Osteoblast (primary cell): ENCODE measurements at places on chromosomes 7 and 10. TPM values are rescaled to one million over a fixed set of nuclear protein-coding genes. Genes with fewer than 3 reads are reported as not detected.

- H3K27me3 ChIP-seq = no peaks in the 10 kb centered on the region
- no peak overlapping the region for H3K27ac ChIP-seq
- DNase-seq = no peak
- H3K36me3 ChIP-seq = no peaks in the 10 kb centered on the region
- H3K4me3 ChIP-seq = peak overlapping the region; percentile 62
Observed at GRCh38 chr10:115980470-115980869, 292.5 kb downstream of the GFRA1 start.

DNA sequence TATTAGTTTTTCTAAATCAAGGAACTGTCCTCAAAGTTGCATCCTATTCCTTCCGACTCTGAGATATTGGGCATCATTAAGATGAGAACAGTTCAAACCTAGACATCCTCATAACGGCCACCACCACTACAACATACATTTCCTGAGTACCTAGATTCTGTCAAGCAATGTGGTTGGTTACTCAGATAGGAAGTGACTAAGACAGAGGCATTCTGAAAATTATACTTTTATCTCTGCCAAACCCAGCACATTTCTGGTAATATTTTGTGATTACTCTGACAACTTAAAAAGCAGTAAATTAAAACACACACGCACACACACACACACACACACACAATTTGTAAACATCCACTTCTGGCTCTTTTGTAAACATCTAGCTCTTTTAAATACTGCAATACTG is 291.2 kb upstream of the MEOX2 start:
- no peak for DNase-seq
- H3K4me3 ChIP-seq = no peak overlapping the region
- H3K36me3 ChIP-seq = no peaks in the 10 kb centered on the region
- H3K27me3 ChIP-seq = no peaks in the 10 kb centered on the region
- peaks cover 10% of the 10 kb centered on the region for H3K4me1 ChIP-seq
- no peak overlapping the region for H3K27ac ChIP-seq

DNA sequence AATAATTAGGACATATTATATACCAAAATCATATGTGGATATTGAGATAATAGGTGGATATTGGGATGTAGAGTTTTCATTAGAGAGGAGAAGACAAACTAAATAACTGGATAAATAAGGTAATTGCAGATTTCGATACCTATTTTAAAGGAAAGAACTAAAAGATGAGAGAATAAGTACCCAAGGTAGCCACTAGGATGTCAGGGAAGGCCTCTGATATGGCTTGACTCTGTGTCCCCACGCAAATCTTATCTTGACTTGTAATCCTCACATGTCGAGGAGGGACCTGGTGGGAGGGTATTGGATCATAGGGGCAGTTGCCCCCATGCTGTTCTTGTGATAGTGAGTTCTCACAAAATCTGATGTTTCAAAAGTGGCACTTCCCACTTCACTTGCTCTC is 44.7 kb upstream of the TMEM229A start:
- no peak overlapping the region for H3K27ac ChIP-seq
- H3K36me3 ChIP-seq = no peaks in the 10 kb centered on the region
- H3K27me3 ChIP-seq = no peaks in the 10 kb centered on the region
- no peak overlapping the region for H3K4me3 ChIP-seq
- no peak for DNase-seq

DNA sequence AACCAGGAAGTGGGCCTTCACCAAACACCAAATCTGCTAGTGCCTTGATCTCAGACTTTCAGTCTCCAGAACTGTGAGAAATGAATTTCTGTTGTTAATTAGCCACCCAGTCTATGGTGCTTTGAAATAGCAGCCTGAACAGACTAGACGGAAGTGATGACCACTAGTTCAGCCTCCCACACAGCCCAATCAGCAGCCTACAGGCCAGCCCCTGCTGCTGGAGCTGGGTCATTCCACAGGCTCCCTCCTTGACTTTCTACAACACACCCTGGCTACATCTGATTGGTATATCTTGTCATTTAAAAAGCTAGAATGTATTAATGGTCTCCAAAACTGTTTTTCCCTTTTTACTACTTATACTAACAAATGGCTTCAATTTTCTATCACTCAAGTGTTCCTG is 277.2 kb upstream of the TAC1 start:
- no peaks in the 10 kb centered on the region for H3K27me3 ChIP-seq
- no peaks in the 10 kb centered on the region for H3K4me1 ChIP-seq
- no peak overlapping the region for H3K27ac ChIP-seq

GRCh38 chr10:113080061-113080924 is 130.2 kb downstream of the TCF7L2 start:
- H3K27ac ChIP-seq = no peak overlapping the region
- no peaks in the 10 kb centered on the region for H3K27me3 ChIP-seq
- H3K4me3 ChIP-seq = no peak overlapping the region
- H3K4me1 ChIP-seq = peaks cover 11% of the 10 kb centered on the region
- DNase-seq = no peak

- H3K27ac ChIP-seq = no peak overlapping the region
- DNase-seq = no peak
- no peaks in the 10 kb centered on the region for H3K27me3 ChIP-seq
Observed at GRCh38 chr7:19175241-19175640, 30.0 kb upstream of the FERD3L start.

- H3K36me3 ChIP-seq = peaks cover 61% of the 10 kb centered on the region
- peaks cover 11% of the 10 kb centered on the region for H3K4me1 ChIP-seq
- no peaks in the 10 kb centered on the region for H3K27me3 ChIP-seq
Observed at GRCh38 chr7:42925630-42926029, 6.3 kb downstream of the PSMA2 start.

GRCh38 chr7:121504482-121504881 is 108.4 kb upstream of the FAM3C start:
- H3K27ac ChIP-seq = peak overlapping the region; percentile 85
- no peak overlapping the region for H3K4me3 ChIP-seq
- no peaks in the 10 kb centered on the region for H3K36me3 ChIP-seq

DNA sequence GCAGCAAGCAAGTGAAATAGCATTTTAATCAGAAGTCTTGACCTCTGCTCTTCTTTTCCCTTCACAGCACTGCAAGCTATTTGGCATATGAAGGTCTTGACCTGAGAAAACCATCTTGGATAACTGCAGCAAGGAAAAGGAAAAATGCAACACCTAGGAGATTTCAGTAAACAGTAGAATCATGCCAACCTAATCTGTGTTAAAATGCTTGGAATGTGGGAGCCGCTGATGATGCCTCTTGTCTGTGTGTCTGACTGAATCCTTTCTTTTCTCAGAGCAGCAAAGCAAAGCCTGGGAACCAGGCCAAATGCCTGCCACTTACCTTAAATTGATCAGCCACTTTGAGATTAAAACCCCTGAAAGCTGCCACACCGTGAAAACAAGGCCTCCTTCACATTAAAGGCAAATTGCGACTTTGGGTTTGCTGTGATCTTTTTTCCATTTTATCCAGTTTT is 80.4 kb upstream of the CDK6 start:
- H3K4me1 ChIP-seq = peaks cover 10% of the 10 kb centered on the region
- H3K27ac ChIP-seq = peak overlapping the region; percentile 41
- no peaks in the 10 kb centered on the region for H3K36me3 ChIP-seq
- no peak overlapping the region for H3K4me3 ChIP-seq
- no peaks in the 10 kb centered on the region for H3K27me3 ChIP-seq
- peak; percentile 35 for DNase-seq

DNA sequence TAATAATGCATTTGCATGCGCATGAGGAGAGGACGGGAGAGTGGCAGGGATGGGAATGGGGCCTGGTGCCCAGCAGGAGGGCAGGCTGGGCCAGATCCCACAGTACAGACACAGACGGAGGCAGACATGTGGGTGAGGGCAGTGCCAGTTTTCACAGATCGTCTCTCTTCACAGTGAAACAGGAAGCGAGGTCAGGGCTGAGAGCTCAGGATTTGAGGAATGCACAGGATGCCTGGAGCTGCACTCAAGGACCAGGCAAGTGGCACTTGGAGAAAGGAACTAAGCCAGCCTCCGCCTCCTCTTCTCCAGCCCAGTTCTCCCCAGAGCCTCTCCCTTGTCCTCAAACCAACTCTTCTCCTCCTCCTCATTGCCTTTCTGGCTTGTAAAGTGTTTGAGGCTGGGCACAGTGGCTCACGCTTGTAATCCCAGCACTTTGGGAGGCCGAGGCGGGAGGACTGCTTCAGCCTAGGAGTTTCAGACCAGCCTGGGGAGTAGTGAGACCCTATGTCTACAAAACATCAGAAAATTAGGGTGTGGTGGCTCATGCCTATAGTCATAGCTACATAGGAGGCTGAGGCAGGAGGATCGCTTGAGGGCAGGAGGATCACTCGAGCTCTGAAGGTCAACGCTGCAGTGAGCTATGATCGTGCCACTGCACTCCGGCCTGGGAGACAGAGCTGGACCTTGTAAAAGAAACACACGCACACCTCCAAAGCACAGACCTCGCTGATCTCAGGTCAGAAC is 115.2 kb downstream of the HIP1 start:
- H3K4me3 ChIP-seq = no peak overlapping the region
- H3K4me1 ChIP-seq = peaks cover 11% of the 10 kb centered on the region
- H3K27me3 ChIP-seq = no peaks in the 10 kb centered on the region
- peak; percentile 67 for DNase-seq

DNA sequence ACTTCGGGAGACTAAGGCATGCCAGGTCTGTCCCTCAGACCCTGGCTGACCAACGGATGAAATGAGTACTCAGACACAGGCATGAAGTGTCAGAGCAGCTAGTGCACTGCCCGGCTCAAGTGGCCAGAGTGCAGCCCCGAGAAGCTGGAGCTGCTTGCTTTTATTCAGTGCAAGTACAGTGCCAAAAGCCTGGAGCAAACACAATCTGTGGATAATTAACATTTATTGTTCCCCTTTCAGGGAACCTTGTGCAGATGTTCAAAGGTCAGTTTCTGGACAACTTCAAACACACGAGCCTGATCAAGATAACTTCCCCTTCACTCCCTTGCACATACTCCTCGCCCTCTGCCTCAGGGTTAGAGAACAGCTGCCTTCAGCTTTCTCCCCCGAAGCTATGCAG is 7.9 kb upstream of the ATE1 start:
- H3K36me3 ChIP-seq = no peaks in the 10 kb centered on the region
- H3K27ac ChIP-seq = no peak overlapping the region
- DNase-seq = no peak
- no peaks in the 10 kb centered on the region for H3K4me1 ChIP-seq
- H3K27me3 ChIP-seq = no peaks in the 10 kb centered on the region

DNA sequence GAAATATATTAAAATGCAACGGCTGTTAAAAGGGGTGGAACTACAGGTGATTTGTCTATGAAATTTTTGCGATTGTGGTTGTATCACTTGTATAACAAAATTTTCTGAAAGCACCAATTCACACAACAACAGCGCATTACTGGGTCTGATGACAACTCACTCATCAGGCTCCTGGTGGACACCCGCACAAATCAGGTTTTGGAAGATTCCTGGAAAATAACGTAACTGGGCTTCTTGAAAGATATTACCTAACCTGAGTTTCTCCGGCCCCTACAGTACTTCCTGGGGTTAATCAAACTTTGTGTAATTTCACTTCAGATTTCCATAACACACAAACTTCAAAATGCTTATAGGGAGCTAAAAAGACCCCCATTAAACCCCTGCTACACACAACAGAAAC is 7.6 kb downstream of the SNX8 start:
- H3K27ac ChIP-seq = no peak overlapping the region
- peaks cover 14% of the 10 kb centered on the region for H3K4me1 ChIP-seq
- H3K36me3 ChIP-seq = no peaks in the 10 kb centered on the region
- no peak for DNase-seq

- H3K27ac ChIP-seq = peak overlapping the region; percentile 32
- no peaks in the 10 kb centered on the region for H3K27me3 ChIP-seq
- DNase-seq = peak; percentile 68
- H3K36me3 ChIP-seq = no peaks in the 10 kb centered on the region
- peaks cover 9% of the 10 kb centered on the region for H3K4me1 ChIP-seq
- H3K4me3 ChIP-seq = peak overlapping the region; percentile 76
Observed at GRCh38 chr10:22230158-22230833, 12.5 kb upstream of the EBLN1 start.

DNA sequence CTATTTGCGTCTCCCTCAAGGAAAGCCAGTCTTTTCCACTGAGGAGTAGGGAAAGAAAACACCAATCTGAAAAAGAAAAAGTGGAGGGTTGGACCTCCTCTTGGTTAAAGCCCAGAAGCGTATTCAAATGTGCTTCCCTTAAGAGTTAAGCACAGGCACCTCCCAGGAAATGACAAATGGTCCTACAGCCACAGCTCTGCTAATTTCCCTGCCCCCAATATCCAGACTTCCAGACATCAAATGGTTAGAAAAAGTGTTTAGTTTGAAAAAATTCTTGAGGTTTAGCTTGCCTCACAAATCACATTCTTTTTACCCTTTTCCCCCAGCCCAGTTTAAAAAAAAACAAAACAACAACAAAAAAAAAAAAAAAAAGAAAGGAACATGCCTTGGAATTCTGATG is 19.0 kb upstream of the COL1A2 start:
- H3K36me3 ChIP-seq = no peaks in the 10 kb centered on the region
- DNase-seq = no peak

DNA sequence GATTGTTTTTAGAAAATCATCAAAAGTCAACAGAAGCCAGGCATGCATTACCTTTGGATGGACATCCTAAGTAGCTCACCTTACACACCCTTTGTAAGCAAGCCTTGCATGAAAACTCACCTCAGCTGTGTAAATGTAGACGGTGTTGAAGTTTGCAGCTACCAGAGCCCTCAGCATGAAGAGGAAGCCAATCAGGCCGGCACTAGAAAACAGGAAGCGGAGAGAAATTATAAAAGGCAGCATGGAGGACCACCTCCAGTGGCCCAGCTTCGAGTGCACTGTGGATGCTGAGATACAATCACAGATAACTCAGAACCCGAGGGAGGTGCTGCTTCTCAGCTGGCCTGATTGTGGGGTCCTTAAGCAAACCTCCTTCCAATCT is 75.3 kb downstream of the SVOPL start:
- H3K27me3 ChIP-seq = no peaks in the 10 kb centered on the region
- DNase-seq = no peak
- no peak overlapping the region for H3K4me3 ChIP-seq
- no peaks in the 10 kb centered on the region for H3K4me1 ChIP-seq

GRCh38 chr7:24701261-24702235 is 55.7 kb downstream of the GSDME start:
- H3K27me3 ChIP-seq = no peaks in the 10 kb centered on the region
- no peak overlapping the region for H3K27ac ChIP-seq
- no peak overlapping the region for H3K4me3 ChIP-seq
- DNase-seq = peak; percentile 81
- peaks cover 41% of the 10 kb centered on the region for H3K4me1 ChIP-seq

The NEUROD6 gene
- not detected in 2 replicates for total RNA-seq

The TMEM236 gene
- under 0.01 TPM in 2 replicates for total RNA-seq

The MACC1 gene
- 0.29 and 0.36 TPM in 2 replicates for total RNA-seq

The CALN1 gene
- total RNA-seq = under 0.01 TPM in 1 of 2 replicates, not detected in the other

The CDHR3 gene
- total RNA-seq = 6.5 and 8.3 TPM in 2 replicates

The TRRAP gene
- 16.5 and 17.7 TPM in 2 replicates for total RNA-seq

The MKX gene
- total RNA-seq = 6.5 and 15.3 TPM in 2 replicates

The COL26A1 gene
- not detected in 2 replicates for total RNA-seq

The CREB5 gene
- total RNA-seq = 5.0 and 5.1 TPM in 2 replicates

The LIPJ gene
- total RNA-seq = under 0.01 TPM in 2 replicates

The MCU gene
- 35.7 and 42.7 TPM in 2 replicates for total RNA-seq
